Choroid plexus epithelial cell (primary cell): ENCODE measurements at places on chromosomes 3 and 15.

DNA sequence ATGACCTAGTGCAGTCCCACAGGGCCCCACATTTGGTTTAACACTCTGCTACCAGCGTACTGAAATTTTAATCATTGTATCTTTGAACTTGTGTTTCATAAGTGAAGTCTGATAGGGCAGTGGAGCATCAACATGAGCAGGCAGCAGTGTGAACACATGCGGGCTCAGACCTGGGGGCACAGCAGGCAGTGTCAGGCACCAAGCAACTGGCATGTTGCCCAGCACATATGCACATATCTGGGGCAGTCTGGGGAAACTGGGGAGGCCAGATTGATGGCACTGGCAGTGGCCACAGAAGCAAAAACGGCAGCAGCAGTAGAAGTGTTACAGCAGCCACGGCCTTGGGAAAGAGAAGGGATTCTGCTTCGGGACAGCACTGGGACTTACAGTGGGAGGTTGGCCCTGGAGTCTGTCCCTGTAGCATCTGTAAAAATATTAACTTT is 353.9 kb upstream of the KCNMB2 start:
- peak; percentile 24 for DNase-seq

- DNase-seq = no peak
These were observed 24.2 kb downstream of the ABHD2 start for GRCh38 chr15:89112341-89112971.

DNA sequence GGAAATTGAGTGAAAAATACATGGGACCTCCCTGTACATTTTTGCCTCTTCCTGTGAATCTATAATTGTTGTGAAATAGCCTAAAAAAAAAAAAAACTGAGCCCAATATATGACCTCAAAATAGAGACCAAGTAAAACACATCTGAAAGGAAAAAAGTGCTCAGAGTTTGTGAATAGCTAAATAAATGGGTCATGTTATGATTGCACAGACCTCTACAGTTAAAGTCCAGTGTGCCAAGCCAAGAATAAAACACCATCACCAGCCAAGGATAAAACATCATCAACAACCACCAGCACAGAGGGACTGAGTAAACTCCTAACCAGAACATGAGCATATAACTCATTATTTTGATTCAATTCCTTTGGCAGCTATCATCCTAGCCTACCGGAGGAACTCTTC is 115.6 kb upstream of the AGTR1 start:
- peak; percentile 46 for DNase-seq

DNA sequence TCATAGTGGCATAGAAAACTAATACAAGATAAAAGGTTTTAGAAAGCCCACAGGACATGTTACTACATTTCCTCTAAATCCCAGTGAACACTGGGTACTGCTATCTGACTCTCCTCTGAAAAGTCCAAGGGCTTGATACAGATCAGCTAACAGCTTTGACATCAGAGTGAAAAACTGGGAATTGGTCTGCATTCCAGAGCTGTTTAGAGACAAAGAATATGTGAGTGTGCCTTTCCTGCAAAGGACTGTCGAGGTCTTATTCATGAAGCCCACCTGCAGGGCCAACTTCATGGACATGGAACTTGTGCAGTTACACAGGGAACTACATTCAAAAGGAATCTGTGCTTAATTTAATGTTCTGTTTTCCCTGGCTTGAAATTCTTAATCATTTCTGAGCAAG is 5.2 kb upstream of the TMCO5A start:
- no peak for DNase-seq

GRCh38 chr15:48298914-48299313 is 32.3 kb upstream of the DUT start:
- no peak for DNase-seq

GRCh38 chr3:134974624-134975023 is 179.6 kb downstream of the EPHB1 start:
- DNase-seq = no peak

DNA sequence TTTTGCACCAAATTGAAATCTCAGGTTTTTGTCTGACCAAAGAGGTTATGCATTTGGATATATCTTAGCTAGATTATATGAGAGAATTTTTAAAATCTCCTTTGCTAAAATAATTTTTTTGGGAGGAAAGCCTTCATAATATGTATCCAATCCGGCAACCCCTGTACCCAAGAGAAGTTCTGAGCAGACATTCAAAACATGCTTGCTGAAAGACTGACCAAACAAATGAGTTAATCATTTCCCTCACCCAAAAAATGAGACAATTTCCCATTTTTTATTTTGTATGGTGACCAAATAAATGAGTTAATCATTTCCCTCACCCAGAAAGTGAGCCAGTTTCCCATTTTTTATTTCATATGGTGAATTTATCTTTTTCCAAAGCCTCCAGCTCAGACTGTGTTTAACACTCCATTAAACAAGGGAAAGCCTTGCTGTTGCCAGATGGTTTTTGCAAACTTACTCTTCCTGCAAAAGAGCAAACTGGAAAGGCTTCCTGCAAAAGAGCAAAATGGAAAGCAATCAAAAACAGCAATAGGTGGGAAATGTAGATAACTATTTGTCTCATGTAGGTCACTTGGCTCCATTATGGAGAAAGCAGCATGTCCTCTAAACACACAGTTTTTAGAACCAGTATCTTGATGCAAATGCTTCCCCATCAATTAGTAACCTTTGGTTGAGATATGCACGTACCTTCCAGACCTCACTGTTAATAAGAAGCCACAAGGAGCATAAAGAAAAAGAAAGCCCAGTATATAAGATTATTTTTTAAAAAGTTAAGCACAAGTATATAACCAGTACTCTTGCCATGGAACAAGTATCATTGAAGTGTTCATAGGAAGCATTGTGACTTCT is 78.4 kb upstream of the OSTN start:
- no peak for DNase-seq

- no peak for DNase-seq
These were observed 911 bp downstream of the RFTN1 start for GRCh38 chr3:16512435-16513140.

DNA sequence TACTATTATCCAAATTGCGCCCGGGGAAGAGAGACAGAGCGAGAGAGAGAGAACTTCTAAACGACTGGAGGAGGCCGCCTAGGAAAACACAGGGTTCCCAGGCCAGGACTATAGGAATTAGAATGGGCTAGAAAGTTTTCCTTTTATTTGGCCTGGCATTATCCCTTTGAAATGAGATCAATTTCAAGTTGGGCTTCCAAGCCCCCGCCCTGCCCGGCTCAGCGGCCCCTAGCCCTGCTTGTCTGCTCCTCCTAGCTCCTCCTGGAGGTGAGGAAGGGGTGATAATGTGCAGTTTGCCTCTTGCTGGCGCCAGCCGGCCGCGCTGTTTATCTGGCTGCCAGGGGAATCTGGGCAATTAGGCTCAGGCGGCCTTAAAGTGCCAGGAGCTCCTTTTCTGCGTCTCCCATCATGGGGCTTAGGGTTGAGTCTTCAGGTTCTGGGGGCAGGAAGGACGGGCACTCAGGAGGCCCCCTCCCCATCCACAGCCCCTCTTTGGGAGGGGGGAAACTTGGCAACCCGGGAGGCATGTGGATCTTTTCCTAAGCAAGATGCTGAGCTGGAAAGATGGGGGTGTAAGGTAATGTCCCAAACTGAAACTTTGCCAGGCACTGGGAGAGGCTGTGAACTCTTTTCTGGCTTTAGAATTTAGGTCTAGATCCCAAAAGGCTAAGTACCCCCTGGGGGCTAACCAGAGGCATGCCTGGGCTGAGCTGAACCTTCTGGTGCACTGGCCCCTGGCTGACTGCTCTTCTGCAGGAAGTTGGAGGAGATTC is 5.5 kb downstream of the SMAD6 start:
- peak; percentile 62 for DNase-seq

DNA sequence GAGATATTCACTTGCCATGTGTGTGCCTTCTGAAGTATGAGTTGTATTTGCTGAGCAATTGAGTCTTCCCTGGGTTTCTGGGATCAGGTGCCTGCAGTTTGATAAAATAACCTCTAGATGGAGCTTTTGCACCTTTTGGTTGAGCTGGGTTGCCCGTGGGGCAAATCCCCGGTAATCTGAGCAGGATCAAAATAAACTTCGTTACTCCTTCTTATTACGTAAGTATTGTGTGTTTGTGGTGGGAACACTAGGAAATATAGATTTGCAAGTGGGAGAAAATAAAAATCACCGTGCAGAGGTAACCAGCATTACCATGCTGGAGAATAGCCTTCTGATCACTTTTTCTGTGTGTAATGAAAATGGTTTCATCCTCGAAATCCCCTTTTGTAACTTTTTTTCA is 277.4 kb upstream of the NR2E3 start:
- DNase-seq = peak; percentile 57

GRCh38 chr3:156617145-156617544 is 57.2 kb upstream of the TIPARP start:
- DNase-seq = peak; percentile 50

- DNase-seq = no peak
These were observed 105.5 kb upstream of the TRIM42 start for GRCh38 chr3:140572334-140572733.

- DNase-seq = no peak
These were observed 209.3 kb upstream of the CTDSPL start for GRCh38 chr3:37652405-37652804.

DNA sequence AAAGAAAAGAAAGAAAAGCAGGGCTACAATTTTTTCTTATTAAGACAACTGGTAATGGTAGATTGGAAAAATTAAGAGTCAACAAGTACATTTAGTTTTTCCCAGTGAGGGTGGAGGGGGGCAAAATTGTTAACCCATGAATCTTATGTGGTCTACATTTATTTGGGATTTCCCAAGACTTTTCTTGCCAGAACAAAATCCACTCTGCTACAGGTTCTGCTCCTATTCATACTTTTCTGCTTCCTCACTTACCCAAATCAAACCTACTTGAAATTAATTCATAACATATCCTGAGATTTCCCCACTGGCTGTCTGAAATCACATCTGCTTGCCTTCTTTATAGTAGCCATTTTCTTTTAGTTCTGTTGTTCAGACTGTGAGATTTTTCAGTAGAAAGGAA is 41.1 kb downstream of the VGLL3 start:
- DNase-seq = peak; percentile 35

- no peak for DNase-seq
These were observed 104.7 kb downstream of the IQSEC1 start for GRCh38 chr3:12968541-12968940.

- peak; percentile 50 for DNase-seq
These were observed 9.6 kb upstream of the FSIP1 start for GRCh38 chr15:39792025-39792843.

DNA sequence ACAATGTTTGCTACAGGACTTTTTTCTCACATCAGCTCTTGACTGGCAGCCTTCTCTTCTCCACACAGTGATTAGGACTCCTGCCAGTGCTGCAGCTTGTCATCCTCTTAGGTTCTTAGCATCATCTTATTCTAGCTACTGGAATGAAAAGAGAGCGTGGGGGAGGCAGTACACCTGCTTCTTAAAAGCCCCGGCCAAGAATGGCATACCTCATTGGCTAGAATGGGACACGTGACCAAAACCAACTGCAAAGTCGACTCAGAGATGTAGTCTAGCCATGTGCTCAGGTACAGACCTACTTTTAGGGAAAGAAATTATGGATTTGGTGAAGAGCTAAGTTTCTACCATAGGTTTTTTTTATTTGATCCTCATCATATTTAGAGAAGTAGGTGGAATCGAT is 44.1 kb downstream of the RARB start:
- DNase-seq = no peak

DNA sequence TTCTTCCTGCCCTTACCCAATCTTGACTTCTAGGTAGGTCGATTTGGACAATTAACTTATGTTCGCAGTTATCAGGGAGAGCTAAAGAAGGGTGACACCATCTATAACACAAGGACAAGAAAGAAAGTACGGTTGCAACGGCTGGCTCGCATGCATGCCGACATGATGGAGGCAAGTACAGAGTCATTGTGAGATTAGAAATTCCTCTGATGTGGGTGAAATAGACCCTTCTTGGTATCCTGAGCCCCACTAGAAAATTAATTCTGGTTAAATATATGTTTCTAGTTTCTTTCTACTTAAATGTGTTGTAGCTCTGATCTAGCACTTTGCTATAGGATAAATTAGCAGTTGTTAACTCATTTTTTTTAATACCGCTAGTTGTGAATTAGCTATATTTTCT is 13.6 kb downstream of the LXN start:
- no peak for DNase-seq

DNA sequence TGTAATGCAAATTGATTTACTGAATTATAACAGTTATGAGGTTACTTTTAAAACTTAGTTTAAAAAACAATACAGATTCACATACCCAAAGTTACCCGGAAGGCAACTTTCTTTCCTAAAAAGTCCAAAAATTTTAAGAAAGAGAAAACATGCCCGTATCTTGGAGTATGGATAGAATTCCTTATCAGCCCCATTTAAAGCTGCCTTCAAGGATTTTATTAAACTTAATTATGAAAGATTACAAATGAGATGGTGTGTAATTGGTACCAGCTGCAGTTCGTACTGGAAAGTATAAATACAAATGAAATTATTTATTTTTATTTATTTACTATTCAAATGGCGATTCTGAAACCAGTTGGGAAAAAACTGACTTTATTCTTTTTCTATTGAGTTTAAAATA is 39.4 kb downstream of the SATB1 start:
- no peak for DNase-seq

GRCh38 chr15:94736236-94736635 is 504.9 kb downstream of the MCTP2 start:
- no peak for DNase-seq

DNA sequence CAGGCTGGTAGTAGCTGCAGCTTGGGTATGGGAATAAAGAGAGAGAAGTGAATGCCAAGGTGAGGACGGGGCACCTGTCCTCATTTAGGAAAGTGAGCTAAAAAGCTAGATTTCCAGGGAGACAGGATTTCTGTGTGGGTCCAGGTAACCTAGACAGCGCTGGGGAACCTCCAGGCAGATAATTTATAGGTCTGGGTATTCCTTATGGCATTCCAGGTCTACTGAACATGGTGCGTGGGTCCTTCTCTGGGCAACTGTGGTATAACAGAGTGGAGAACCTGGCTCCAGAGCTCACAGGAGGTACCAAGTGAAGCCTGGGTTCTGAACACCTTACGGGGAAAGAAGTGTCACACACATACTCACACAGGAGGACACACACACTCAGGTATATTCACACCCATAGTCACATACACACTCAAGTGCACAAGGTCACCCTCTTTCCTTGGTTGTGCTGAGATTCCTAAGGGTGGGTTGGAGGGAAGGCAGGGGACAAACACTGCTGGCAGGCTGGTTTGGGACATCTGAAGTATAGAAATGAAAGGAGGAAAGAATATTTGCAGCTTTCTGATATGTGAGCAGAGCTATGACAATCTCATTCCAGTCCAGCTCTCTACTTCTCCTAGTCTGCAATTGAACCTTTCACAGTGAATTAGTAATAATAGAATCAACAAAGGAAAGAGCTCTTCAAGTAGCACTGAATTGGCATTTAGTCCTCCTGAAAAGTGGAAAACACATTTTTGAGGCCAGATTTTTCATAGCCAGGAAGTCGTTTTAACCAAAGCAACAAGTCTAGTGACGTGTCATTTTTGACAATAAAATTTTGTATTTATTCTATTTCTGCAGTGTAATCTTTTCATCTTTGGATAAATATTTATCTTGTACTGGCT is 37.4 kb upstream of the ITGA11 start:
- DNase-seq = peak; percentile 15

GRCh38 chr3:12633108-12633507 is 30.8 kb downstream of the RAF1 start:
- no peak for DNase-seq
